Naive thymus-derived CD4-positive, alpha-beta T cell (primary cell): ENCODE measurements at places on chromosomes 1 and 21.

GRCh38 chr1:222404710-222405109 lies 143.2 kb downstream of the HHIPL2 start:
- no peak for DNase-seq

DNA sequence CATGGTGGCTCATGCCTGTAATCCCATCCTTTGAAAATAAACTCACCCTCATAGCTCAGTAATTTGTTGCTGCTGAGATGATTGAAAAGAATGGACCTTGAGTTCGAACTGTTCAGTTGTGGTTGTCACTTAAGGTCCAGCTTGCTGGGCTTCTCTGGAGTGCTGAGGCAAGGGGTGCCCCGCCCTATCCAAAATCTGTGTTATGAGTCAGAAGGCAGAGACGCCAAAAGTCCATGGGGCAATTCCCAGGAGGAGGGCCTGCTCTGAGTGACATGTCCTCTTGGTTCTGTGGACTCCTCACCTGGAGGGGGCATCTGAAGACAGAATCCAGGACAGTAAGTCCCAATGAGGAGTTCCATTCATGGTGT lies 64.8 kb downstream of the MYOM3 start:
- DNase-seq: no peak

DNA sequence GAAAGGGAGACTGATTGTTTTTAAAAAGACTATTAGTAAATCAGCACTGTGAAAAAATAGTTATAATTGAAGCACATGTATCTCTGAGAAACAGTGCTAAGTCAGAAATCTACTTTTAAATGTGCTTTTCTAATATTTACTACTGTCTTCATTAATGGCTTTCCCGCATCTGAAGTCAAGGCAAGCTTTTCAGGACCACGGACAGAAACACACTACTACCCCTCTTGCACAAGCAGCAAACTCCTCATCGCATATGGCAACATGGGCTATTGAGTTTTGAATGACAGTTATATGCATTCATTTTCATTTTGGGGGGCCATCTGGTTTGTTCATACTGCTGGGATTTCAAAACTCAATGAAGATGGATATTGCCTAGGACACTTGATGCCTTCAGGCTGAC lies 433.4 kb upstream of the CAMK1G start:
- no peak for DNase-seq

GRCh38 chr1:47178020-47178419 lies 11.8 kb downstream of the PDZK1IP1 start:
- no peak for DNase-seq

GRCh38 chr1:213201380-213202155 lies 150.5 kb downstream of the RPS6KC1 start:
- no peak for DNase-seq

GRCh38 chr1:223741861-223742260 lies 29.5 kb downstream of the CAPN2 start:
- no peak for DNase-seq
